ENCODE measurements at places on chromosomes 6 and 20.

DNA sequence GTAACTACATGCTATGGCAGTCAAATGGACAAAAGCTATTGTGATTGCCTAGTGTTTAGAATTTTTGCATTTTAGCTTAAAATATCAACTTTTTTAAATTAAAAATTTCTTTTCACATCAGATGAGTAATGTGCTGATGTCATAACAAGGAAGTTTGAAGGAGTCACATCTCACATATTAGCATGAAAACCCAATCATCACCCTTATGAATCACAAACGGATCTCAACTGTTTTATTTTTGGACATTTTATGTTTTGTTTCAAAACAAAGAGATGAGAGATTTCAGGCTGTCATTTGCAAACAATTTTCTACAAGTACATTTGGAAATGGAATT lies 53.6 kb upstream of the TRERF1 start:
- DNase-seq: no peak

DNA sequence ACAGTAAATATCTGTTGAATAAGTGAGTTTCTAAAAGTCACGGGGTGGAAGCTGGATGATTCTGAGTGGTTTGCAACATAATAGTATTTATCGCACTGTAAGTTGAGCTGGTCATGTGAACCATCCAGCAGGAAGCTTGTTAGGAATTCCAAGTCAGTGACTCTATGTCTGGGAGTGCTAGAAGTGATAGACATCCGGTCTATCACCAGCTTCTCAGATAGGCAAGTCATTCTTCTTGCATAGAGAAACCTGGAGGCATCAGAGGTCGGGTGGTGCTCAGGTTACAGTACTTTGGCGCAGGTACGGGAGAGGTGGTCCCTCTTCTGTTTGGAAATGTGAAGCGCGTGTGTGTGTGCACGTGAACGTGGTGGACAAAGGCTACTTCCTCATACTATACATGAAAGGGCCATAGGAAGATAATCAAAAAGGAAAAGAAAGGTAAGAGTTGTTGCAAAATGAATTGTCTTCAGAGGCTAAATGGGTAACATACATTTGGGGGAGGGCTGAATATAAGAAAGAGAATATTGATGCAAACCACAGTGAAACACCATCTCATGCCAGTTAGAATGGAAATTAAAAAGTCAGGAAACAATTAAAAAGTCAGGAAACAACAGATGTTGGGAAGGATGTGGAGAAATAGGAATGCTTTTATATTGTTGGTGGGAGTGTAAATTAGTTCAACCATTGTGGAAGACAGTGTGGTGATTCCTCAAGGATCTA lies 299.3 kb upstream of the ZFP64 start:
- no peak for DNase-seq

DNA sequence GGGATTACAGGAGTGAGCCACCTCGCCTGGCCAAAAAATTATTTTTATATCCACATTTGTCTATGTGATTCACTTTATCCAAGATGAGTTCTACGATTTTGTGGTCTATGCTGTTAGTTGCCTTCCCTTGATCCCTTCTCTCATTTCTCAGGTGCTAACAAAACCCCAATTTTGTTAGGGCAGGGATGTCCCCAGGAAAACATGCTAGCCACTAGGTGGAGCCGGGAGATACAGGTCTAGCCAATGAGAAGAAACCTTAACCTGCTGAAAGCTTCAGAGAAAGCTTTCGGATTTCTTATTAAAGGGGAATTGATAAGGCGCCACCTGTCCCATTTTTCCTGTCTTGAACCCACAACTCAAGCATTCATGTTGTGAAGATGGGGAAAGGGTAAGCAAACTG lies 167.4 kb upstream of the OLIG3 start:
- DNase-seq: no peak

DNA sequence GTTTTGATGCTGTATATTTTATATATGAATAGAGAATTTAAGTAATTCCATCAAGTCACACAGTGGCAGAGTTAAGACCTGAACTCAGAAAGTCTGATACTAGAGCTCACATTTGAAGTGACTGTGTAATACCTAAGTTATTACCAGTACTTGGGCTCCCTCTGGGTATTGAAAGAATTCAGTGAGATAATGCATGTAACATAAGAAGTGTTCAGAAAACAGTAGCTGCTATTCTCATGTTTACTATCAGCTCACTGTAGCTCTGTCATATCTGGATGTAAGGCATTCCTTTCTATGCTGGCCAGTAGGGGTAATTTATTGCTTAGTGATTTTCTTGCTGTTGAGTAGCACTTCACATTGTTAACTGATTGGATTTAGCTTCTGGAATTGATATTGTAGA lies 44.6 kb downstream of the NKX2-4 start:
- no peak for DNase-seq

- DNase-seq: no peak
Observed at GRCh38 chr20:1694672-1695071, 37.1 kb upstream of the SIRPG start.

GRCh38 chr20:5092765-5093339 lies 26.9 kb downstream of the PCNA start:
- no peak for DNase-seq

- DNase-seq: no peak
Observed at GRCh38 chr6:26362836-26363220, 2.2 kb upstream of the BTN3A2 start.

DNA sequence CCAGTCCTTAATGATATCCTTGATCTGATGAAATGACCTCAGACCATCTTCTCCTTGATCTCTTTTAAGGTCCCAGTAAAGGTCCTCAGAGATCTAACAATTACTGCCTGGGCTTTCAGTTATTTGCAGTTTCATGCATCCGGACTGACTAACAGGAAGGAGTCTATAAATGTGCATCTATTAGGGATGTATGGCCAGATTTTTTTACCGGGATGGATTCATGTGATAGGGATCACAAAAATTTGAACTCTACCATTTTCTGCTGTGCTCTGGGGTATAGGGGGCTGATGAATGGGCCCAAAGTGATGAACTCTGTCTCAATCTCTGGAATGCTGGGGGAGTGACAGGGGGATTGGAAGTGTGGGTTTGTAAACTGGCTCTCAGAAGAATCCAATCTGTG lies 36.2 kb upstream of the SCUBE3 start:
- DNase-seq: no peak

- no peak for DNase-seq
Observed at GRCh38 chr20:63264519-63264918, 8.1 kb upstream of the ARFGAP1 start.

DNA sequence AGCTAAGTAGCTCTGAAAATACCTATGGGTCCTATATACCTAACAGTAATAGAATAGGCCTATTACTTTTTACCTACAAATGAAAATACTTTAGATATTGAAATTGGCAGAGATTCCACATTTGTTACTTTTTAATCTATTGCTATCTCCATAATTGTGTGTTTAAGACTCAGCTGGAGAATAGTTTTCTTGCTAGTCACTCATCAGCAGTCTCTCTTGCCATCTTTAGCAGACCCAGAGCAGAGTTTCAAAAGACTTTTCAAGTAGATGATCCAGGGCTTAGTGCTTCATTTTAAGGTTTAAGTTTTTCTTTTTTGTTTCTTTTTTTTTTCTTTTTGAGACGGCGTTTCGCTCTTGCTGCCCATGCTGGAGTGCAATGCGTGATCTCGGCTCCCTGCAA lies 12.9 kb downstream of the ANKS1A start:
- DNase-seq: no peak

DNA sequence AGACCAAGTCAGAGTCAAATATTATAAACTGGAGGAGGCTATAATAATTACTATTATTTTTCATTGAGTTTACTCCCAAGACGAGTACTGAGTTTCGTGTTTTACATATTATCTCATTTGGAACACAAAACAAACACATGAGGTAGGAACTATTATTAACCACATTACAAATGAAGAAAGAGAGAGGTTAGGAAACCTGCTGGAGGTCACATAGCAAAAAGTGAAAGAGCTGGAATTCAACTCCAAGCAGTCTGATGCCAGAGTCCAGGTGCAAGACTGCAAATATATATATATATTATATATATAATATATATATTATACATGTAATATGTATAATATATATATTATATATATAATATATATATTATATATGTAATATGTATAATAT lies 7.3 kb downstream of the RNF24 start:
- DNase-seq: no peak
